Tibial nerve (tissue), 4 donors: ENCODE measurements at places on chromosomes 6 and 20. TPM values are rescaled to one million over a fixed set of nuclear protein-coding genes. Genes with fewer than 3 reads are reported as not detected.

DNA sequence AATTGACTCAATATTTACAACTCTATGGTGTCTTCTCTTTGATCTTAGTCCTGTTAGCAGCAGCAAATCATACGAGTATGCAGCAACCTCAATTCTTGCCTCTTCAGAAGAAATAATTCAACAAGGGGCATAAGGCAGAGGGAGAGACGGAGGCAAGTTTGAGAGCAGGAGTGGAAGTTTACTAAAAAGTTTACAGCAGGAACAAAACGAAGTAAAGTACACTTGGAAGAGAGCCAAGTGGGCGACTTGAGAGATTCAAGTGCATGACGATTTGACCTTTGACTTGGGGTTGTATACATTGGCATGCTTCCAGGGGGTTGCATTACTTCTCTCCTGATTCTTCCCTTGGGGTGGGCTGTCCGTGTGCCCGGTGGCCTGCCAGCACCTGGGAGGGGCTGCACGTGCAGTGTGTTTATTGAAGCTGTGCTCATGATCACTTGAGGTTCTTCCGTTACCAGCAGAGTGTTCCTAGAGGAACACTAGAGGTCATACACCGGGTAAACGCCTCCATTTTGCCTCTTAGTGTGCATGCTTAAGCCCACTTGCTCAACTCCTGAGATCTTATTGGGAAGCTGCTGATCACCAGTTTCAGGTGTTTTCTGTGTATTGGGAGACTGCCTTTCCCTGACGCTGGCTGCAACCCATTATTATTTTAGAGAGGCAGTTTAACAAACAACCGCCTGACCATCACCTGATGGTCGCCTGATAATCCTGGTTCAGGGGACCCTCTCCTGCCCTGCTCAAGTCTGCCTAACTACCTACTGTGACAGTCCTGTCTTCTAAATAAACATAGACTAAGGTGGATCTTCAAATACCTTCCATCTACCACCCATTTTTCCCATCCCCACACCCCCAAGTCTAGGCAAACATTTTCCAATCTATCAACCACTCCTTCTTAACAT is 172.4 kb upstream of the MYLIP start:
- peak; percentile 41 for DNase-seq

DNA sequence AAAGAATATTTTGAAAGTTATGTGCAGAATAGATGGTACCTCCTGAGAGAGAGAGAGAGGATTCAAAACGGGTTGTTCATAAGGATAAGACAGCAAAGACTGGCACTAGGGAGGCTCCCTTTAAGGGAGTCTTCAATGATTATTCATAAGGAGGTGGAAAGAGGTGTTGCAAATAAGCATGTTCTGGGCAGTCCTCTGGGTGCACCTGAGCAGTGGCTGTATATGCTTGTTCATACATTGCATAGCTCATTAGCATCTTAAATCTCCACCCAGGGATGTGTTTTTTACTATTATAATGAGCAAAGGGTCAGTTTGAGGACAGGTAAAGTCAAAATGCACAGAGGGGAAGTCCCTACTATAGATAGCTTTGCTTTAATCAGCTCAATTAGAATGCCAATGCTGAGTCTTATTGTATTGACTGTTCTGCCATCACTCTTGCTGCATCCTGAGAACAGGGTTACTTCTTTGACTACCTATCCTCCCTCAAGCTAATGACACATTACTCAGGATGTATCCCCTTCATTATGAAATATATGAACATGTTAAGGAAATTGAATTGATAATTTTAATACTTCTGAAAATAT is 10.0 kb upstream of the SIRPG start:
- DNase-seq = no peak

DNA sequence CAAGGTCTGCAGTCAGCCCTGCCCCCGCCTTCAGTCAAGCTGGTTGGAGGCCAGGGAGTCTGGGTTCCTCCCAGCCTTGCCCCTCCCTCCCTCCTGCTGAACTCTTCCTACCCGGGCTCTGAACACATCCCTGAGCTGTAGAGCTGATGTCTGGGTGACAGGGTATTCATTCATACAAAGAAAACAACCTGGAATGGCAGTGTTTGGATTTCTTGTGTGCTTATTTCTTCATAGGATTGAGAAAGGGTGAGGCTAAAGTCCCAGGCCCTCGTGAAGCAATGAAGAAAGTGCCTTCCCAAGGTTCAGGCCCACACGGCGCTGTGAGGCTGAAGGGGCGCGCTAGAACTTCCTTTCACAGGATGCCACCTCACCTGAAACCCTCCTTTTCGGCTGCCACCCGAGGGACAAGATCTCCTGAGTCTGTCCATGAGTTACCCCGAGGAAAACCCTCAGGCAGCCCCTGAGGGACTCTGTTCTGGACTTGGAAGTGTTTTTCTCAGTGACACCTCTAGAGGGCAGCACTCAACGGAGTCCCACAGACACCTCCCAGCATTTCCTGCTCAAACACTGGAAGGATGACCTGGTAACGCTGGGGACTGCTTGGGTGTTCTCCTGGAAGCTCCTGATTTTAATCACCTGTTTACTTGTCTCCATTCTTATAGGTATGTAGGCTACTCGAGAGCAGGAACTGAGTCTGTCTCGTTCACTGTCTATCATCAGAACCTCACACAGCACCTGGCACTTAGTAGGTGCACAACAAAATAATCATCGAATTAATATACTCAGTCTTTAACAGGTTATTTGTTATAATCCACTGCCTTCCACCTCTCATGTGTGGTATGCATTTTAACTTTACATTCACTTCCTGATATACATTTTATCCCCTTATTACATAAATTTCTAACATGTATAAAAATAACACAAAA is 11.8 kb upstream of the GSTA1 start:
- no peak for DNase-seq

DNA sequence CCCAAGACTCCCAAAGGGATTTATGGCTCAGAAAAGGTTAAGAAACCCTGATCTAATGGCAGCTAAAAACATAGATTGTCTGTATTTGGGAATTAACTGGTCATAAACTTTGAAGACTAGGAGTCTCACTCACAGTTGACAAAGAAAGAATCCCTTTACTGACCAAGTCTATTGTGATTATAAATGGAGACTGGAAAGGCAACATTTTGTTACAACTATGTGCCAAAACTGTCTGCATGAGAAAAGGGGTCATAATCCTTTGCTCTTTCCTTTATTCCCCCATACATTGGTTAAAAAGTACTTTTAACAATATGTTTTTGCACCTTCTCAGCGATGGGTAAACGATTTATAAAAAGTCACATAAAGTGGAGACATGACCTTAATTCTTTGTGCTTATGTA is 206.9 kb upstream of the MAP3K7 start:
- DNase-seq = no peak

The MLN gene
- total RNA-seq = not detected
